Uterine smooth muscle cell (primary cell): ENCODE measurements at places on chromosomes 13 and 19. TPM values are rescaled to one million over a fixed set of nuclear protein-coding genes. Genes with fewer than 3 reads are reported as not detected.

The SHC2 gene
- total RNA-seq, result 0.77 and 2.7 TPM in 2 replicates

The ZNF471 gene
- 2.3 and 4.4 TPM in 2 replicates for total RNA-seq

The ZNF708 gene
- total RNA-seq, result 4.6 and 6.7 TPM in 2 replicates

The ZNF534 gene
- total RNA-seq, result 0.25 TPM in 1 of 2 replicates, not detected in the other

The SCN1B gene
- total RNA-seq, result 4.0 and 4.1 TPM in 2 replicates

The PINLYP gene
- total RNA-seq, result 2.9 and 3.4 TPM in 2 replicates

The GAPDHS gene
- not detected in 2 replicates for total RNA-seq

The FPR2 gene
- not detected in 2 replicates for total RNA-seq

The FDX2 gene
- 18.2 and 28.6 TPM in 2 replicates for total RNA-seq

The IFNL3 gene
- total RNA-seq, result not detected in 2 replicates

The PRKCG gene
- total RNA-seq, result not detected in 2 replicates

The YJEFN3 gene
- 1.00 and 1.2 TPM in 2 replicates for total RNA-seq

The SHD gene
- total RNA-seq, result not detected in 2 replicates

The FFAR2 gene
- not detected in 2 replicates for total RNA-seq

The ARL11 gene
- not detected in 2 replicates for total RNA-seq

The NMRK2 gene
- total RNA-seq, result not detected in 2 replicates

The LILRA5 gene
- not detected in 2 replicates for total RNA-seq

The SMG9 gene
- 6.7 and 7.9 TPM in 2 replicates for total RNA-seq

The EXOC3L2 gene
- not detected in 2 replicates for total RNA-seq

The CBLC gene
- total RNA-seq, result not detected in 2 replicates

The IGFL1 gene
- total RNA-seq, result not detected in 2 replicates

The FBXO27 gene
- total RNA-seq, result 1.3 and 3.4 TPM in 2 replicates

The RFPL4AL1 gene
- not detected in 2 replicates for total RNA-seq

The ZSCAN5C gene
- under 0.01 TPM in 1 of 2 replicates, not detected in the other for total RNA-seq

The KLK15 gene
- not detected in 2 replicates for total RNA-seq

The ZNF177 gene
- total RNA-seq, result 0.89 and 2.9 TPM in 2 replicates

The HCN2 gene
- total RNA-seq, result 0.22 and 0.25 TPM in 2 replicates

The CKM gene
- 0.12 TPM in 1 of 2 replicates, not detected in the other for total RNA-seq

The SPIB gene
- total RNA-seq, result not detected in 2 replicates

The CEACAM8 gene
- not detected in 2 replicates for total RNA-seq

The TMEM59L gene
- total RNA-seq, result 0.11 and 0.37 TPM in 2 replicates

The TMC4 gene
- total RNA-seq, result 0.87 TPM in 1 of 2 replicates, not detected in the other

The ATP8A2 gene
- total RNA-seq, result 0.22 and 0.25 TPM in 2 replicates

The SELENOW gene
- total RNA-seq, result 126 and 159 TPM in 2 replicates

The RFXAP gene
- 1.9 and 2.3 TPM in 2 replicates for total RNA-seq

The CEACAM20 gene
- not detected in 2 replicates for total RNA-seq

The DLEU7 gene
- total RNA-seq, result not detected in 2 replicates

The PLK5 gene
- total RNA-seq, result not detected in 2 replicates

The DCLK1 gene
- 6.9 and 13.1 TPM in 2 replicates for total RNA-seq

The TEX26 gene
- total RNA-seq, result not detected in 2 replicates

The UPF1 gene
- 84.6 and 89.3 TPM in 2 replicates for total RNA-seq

The FXYD3 gene
- total RNA-seq, result not detected in 2 replicates

The SMARCA4 gene
- 74.0 and 96.8 TPM in 2 replicates for total RNA-seq

The TNFSF9 gene
- total RNA-seq, result 0.11 TPM in 1 of 2 replicates, not detected in the other

The RETN gene
- not detected in 2 replicates for total RNA-seq

The TMEM272 gene
- not detected in 2 replicates for total RNA-seq

The FOSB gene
- total RNA-seq, result 0.44 and 0.62 TPM in 2 replicates

The WASF3 gene
- total RNA-seq, result 7.6 and 10.2 TPM in 2 replicates
